HFFc6 (cell line): ENCODE measurements at places on chromosomes 12 and 14. TPM values are rescaled to one million over a fixed set of nuclear protein-coding genes. Genes with fewer than 3 reads are reported as not detected.

Gene HHIPL1
- total RNA-seq: 0.89 to 3.1 TPM (median 2.8 TPM) in 3 replicates

Gene SNRNP35
- 16.7 to 20.0 TPM (median 18.7 TPM) in 3 replicates for total RNA-seq

Gene TMEM121
- 2.7 to 4.2 TPM (median 3.4 TPM) in 3 replicates for total RNA-seq

Gene PRH2
- not detected in 3 replicates for total RNA-seq

Gene PSMA6
- total RNA-seq: 188 to 232 TPM (median 190 TPM) in 3 replicates

Gene CPNE6
- not detected in 3 replicates for total RNA-seq

GRCh38 chr12:131922772-131923171 is 6.3 kb upstream of the PUS1 start:
- no peak for DNase-seq

GRCh38 chr14:60090864-60091519 is 731 bp upstream of the PCNX4 start:
- DNase-seq: no peak

DNA sequence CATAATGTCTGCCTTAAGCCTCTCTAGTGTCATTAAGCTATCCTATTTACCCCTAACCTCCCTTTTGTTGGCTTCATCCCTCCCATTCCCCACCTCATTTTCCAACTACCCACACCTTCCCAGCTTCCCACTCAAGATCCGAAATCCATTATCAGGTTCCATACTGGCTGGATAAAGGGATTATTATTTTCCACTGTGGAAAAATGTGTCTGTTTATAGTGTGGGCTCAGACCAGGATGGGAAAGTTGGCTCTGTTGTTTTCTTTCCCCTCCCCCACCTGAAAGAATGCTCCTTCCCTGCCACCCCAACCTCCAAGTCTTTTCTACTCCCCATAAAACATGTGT is 49.8 kb downstream of the SUSD6 start:
- DNase-seq: no peak

DNA sequence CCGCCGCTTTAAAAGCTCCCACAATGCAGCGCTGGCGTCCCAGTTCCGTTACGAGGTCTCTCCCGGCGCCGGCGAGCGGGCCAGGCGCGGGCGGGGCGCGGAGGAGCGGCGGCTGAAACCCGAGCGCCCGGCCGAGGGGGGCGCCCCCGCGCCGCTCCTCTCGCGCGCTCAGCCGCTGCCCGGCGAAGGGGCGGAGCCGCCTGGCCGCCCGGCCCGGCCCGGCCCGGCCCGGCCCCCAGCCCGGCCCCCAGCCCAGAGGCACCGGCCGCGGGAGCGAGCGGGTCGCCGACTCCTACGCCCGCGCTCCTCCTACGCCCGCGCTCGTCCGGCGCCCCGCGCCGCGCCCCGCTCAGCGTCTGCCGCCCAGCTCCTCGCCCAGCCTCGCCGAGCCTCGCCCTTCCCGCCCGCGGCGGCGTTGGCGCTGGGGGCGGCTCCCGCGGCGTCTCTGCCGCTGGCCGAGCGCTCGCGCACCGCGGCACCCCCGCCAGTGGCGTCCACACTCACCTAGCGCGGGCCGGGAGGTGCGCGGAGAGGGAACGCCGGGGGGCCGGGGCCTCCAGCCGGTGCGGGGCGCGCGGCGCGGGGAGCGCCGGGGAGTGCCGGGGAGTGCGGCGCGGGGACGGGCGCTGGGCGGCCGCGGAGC is at the start of gene RASSF8:
Gene RASSF8, plus strand, starts transcription at position 255 of the 643 bp plus-strand sequence. CDS start 96,662 bp downstream, outside the sequence.
- peak; percentile 48 for DNase-seq

GRCh38 chr14:58746261-58746660 is 108.5 kb downstream of the DACT1 start:
- DNase-seq: peak; percentile 68

DNA sequence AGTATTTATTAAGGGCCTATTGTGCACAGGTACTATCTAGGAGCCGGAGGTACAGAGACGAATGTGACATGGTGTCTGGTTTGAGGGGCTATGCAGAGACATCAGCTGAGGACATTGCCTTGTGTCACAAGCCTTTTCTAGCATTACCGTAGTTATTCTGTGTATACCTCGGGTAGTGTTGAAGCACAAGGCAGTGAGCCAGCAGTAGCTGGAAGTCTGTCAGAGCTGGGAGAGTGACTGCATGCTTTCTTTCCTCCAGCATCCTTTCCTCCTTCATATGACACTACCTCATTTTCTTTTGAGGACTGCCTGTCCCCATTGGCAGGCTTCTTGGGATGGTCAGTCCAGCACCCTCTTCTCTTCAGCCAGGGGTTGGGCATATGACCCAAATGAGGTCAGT is 77.0 kb downstream of the POLR3B start:
- DNase-seq: no peak

- DNase-seq: no peak
Observed at GRCh38 chr14:61438497-61438859, 117.1 kb downstream of the PRKCH start.

GRCh38 chr14:20223410-20223809 is at the start of gene OR11H6:
Gene OR11H6 (plus strand): TSS chr14:20223710. CDS start chr14:20223710, 0 bp downstream.
- DNase-seq: no peak

- DNase-seq: peak; percentile 96
Observed at GRCh38 chr12:76183459-76184186, 99.1 kb upstream of the NAP1L1 start.

GRCh38 chr14:83217492-83217891 is 1683.8 kb upstream of the SEL1L start:
- DNase-seq: peak; percentile 62

DNA sequence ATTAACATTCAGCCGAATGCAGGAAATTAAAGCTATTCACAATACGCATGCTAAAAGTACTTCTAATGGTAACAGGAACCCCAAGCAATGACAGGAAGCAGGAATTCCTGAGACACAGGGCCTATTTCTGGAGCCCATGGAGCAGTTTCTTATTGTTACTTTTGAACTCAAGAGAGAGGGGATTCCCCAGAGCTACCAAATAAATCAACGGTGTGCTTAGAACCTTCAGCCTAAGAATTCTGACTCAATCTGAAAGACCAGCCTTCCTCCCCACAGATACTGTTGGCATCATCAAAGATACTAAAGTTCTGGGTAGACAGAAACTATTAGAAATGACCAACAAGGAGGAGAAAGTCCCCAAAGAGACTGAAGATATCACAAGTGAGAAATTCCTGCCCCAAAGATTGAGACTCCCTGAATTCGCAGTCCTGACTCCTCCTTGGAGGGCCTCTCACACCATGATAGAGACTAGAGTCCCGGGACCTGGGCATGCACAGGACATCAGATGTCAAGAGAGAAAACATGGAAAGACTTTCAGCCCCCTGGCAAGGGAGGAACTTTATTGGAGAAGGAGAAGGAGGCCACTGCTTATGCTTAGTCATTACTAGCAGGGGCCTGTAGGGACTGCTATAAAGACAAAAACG is 32.7 kb downstream of the RTRAF start:
- DNase-seq: no peak

GRCh38 chr14:69537900-69538299 is 36.8 kb downstream of the CCDC177 start:
- no peak for DNase-seq

DNA sequence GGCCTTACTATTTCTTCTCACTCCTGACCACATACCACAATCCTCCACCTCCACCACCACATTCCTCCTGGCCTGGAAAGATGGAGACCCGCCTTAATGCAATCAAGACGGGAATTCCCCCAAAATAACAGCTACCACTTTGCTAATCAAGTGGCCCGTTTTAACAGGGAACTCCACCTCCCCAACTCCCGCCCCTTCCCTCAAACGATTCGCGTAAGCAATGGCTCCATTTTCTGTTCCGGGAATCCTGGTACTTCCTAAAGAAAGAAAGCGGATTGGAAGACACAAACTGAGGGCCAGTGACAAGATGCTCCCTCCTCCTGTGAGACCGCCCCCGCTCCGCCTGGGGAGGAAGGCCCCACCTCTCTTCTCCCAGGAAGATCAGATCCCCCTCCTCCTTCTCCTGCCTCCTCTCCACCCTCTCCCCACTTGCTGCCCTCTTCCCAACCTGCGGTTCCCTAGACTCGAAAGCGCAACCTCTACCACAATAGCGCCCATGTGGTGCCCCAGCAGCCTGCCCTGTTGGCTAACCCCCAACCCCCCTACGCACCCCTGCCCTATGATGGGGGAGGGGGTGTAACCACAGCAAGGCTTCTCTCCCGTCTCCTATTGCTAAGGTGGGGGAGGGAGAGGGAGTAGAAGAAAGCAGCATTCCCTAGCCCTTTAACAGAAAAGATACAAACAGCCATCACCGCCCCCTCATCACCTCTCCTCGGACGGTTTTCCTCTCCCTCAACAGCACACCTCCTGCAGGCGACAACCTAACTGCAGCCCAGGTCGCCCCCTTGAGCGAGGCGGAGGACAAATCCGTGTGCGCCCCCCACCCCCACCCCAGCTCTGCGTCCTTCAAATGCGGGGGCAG is 777 bp downstream of the ARF3 start:
- DNase-seq: peak; percentile 94

GRCh38 chr14:97959251-97959650 is 1162.1 kb downstream of the VRK1 start:
- DNase-seq: no peak

- DNase-seq: no peak
Observed at GRCh38 chr12:44296624-44297197, 460.8 kb downstream of the TMEM117 start.

DNA sequence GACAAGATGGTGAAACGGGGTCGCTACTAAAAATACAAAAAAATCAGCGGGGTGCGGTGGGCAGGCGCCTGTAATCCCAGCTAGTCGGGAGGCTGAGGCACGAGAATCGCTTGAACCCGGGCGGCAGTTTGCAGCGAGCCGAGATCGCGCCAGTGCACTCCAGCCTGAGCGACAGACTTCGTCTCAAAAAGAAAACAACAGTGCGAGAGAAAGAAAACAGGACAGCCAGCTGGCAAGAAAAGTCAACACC is 633 bp upstream of the RNU4-2 start:
- no peak for DNase-seq
